Stimulated activated CD4-positive, alpha-beta T cell treated with anti-CD3 and anti-CD28 coated beads, Interleukin-4, amount 100 ng/mL, for 1 hour (primary cell): ENCODE measurements at places on chromosomes 3 and 15.

DNA sequence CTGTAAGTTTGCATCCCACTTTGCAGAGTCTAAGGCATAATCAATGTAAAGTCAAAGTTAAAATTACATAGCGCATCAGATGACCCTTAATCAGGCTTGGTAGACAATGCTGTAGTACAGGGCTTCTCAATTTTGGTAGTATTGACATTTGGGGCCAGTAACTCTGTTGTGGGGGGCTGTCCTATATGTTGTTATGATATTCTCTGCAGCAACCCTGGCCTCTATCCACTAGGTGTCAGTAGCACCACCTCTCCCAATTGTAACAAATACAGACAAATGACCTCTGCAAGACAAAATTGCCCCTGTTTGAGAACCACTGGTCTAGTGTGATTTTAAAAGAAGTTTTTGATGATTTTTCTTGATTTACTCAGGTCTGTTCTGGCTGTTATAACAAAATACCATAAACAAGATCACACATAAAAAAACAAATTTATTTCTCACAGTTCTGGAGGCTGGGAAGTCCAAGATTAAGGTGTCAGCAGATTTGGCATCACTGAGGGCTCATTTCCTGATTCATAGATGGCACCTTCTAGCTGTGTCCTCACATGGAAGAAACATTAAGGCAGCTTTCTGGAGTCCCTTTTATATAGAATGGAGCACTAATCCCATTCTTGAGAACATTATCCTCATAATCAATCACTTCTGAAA, 37.6 kb upstream of the SLC9A9 start:
- DNase-seq, result no peak

- DNase-seq, result no peak
Observed at GRCh38 chr15:92141607-92142006, 252.1 kb upstream of the ST8SIA2 start.

DNA sequence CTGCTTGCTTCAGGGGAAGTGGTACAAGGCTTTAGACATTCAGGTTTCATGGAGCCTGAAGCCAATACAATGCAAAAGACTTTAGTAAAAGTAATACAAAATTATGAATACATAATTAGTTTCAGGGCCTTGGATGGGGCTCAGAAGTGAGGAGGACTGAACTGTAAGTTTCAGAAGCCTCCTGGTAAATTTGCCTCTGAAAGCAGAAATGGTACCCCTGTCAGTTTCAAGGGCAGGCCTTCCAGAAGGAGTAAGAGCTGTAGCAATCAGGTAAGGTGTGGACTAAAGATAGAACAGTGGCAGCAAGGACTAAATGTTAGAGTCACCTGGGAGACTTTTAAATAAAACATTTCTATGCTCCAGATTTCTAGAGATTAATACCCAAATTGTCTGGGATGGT, 402.5 kb upstream of the GOLIM4 start:
- no peak for DNase-seq

GRCh38 chr3:32821686-32822296, 4.0 kb downstream of the TRIM71 start:
- no peak for DNase-seq

DNA sequence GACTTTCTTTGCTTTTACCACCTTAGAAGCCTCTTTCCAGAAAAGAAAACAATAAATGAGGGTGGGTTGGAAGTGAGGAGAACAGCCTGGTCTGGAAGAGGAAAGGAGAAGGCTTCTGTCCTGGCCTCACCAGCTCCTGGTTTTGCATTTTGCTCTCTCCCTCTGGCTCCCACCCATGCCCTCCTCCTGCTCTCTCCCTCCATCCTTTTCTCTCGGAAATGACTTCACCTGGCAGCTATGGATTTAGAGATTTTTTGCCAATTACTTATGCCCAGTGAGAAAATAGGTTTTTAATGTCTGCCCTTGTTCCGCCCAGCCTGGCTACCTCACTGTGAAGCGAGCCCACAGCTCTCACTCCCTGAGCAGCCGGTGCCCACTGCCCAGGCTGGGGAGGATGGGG, 77.9 kb upstream of the NTRK3 start:
- no peak for DNase-seq

- DNase-seq, result no peak
Observed at GRCh38 chr15:89122505-89123180, 34.4 kb downstream of the ABHD2 start.

- DNase-seq, result no peak
Observed at GRCh38 chr3:4906107-4906621, 73.1 kb upstream of the BHLHE40 start.

GRCh38 chr3:167705840-167706239, 28.9 kb downstream of the PDCD10 start:
- no peak for DNase-seq

DNA sequence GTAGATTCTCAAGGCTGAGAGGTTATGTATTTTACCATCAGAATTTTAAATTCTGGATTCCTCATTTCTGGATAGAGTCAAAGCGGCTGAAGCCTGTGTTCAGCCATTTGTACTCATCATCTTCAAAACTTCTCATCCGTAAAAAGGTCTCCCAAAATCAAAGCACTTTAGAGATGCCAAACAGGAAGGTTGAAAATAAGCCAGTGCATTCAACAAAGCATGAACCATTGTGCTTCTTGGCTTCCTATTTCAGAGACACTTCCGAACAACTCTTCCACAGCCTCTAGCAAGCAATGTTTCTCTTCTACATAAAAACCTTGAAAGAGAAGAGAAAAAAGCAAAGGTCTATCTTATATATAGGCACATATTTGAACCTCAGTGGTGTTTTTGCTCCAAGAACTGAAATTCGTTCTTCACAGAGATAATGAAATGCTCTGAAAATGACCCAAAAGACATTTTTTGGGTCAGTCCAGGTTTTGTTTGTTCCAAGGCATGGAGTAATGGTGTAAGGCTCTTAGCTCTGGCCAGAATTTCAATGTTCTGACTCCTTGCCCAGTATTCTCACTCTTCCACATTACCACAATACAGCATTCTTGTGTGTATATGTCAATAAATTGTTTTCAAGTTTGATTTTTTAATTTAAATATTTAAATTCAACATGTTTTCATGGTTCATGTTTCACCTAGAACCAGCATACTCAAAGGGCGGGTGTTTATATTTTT, 163.1 kb downstream of the STAC start:
- no peak for DNase-seq

DNA sequence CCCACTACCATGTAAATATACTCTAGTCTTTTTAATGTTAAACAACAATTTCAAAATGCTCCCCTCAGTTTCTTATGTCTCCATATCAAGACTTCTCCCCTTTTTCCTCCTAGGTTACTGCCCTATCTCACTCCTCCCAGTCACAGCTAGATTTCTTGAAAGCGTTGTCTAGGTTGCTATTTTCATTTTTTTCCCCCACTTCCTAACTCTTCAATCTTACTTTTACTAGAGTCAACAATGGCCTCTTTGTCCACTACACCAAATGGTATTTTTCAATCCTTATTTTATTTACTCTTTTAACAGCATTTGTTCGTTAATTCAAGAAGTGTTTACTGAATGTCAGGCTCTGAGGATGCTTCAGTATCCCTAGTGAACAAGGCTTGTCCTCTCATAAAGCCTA, 84.4 kb downstream of the VPS8 start:
- no peak for DNase-seq

DNA sequence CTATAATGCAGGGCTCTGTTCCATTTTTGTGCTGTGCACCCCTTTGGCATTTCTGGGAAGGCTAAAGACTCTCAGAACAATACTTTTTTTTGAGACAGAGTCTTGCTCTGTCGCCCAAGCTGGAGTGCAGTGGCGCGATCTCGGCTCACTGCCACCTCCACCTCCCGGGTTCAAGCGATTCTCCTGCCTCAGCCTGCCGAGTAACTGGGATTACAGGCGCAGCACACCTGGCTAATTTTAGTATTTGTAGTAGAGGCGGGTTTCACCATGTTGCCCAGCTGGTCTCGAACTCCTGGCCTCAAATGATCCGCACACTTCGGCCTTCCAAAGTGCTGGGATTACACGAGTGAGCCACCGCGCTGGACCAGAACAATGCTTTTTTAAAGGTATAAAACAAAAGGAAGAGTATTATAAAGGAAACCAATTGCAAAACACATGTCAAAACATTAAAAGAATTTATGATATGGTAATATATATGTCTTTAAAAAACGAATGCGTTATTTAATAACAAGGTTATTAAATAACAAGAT, 999 bp downstream of the SQOR start:
- DNase-seq, result no peak

GRCh38 chr3:110344897-110345767, 726.5 kb upstream of the NECTIN3 start:
- no peak for DNase-seq

DNA sequence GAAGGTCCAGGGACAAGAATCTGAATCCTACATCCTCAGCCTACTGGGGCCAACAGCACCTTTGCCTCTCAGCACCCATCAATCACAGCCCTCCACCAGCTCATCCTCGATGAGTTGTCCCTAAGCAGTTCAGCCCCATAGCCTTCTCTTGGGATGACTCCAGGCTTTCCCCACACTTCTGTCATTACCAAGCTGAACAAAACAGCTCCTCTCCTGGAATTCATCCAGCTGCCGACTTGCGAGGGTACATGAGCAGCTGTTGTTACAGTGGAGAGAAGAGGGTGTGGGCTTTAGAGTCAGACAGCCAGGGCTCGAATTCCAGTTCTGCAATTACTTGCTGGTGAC, 69.0 kb upstream of the THBS1 start:
- no peak for DNase-seq

DNA sequence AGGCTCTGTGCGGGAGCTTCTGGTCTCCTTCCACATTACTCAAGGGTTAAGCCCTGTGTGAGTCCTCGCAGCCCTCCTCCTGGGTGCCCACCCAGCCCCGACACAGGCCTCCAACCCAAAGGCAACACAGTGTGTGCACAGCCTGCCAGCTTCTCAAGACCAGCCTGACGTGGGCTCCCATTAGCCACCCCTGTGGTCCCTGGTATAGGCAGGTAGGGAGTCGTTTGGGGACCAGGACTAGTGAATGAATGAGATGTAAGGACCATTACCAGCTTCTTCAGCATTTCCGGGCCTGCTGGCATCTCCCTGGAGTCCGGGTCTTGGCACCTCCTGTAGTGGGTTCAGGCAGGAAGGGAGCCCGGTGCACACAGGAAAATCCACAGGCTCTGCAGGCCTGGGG, 20.2 kb upstream of the PLXNA1 start:
- no peak for DNase-seq

DNA sequence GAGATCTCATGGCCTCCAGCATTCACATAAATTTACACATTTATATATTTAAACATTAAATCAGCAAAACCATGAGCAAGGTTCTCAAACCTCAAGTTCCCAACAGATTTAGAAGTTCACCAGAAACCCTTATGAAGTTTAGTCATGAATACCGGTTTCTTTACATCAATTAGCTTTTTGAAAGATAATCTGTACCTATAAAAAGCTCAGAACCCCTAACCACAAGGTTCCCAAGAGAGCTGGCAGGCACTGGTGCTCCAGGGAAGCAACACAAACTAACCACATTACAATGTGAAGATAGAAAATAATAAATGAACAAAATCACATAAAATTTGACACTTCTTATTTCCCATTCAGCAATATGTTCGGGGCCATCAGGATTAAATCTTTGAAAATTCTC, 150.9 kb downstream of the FBN1 start:
- no peak for DNase-seq
